ENCODE measurements at places on chromosomes 13 and 19.

- no peak for DNase-seq
Observed at GRCh38 chr19:56211718-56212117, 9.6 kb downstream of the ZSCAN5C start.

- DNase-seq = no peak
Observed at GRCh38 chr13:58992478-58993042, 1171.2 kb downstream of the DIAPH3 start.

- DNase-seq = no peak
Observed at GRCh38 chr13:45296259-45296658, 44.7 kb downstream of the TPT1 start.

DNA sequence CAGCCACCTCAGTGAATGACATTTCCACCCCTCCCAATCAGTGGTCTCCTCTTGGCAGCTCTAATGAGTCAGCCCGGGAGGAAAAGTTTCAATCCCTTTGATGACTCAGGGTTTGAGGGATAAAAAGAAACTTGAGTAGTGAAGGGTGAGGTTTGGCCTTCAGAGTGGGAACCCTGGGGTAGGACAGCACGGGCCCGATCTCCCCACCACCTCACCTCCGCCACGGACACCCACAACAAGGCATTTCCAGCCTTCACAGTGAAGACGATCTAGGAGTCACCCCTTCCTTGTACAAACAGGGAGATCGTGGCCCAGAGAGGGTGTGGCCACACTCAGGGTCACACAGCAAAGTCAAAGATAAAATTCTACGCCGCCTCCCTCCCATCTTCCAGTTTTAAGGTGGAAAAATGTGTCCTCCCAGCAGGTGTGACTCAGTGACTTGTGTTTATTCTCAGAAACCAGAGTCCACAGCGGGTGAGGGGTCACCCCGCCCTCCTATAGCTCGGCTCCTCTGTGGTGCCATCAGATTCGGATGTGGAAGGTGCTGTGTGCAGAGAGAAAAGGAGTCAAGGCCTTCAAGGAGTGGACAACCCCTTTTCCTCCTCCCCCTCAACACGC, 12.3 kb downstream of the CIB3 start:
- DNase-seq = peak; percentile 73

DNA sequence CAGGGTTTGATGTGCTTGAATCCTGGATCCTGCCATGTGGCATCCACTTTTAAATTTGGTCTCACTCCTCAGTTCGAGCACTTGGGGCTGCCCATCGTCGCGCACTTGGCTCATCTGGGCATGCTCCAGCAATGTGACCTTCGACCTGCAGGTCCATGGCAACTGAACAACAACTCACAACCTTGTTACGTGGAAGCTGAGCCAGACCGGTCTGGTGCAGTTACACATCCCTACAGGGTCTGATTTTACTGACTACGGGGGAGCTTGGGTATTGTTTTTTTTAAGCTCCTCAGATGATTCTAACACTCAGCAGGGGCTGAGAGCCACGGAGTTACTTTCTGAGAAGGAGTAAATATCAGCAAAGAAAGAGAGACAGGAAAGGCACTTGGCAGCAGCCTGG, 769.6 kb downstream of the UQCRFS1 start:
- DNase-seq = no peak

- no peak for DNase-seq
Observed at GRCh38 chr19:50548191-50549058, 19.8 kb downstream of the LRRC4B start.

- DNase-seq = no peak
Observed at GRCh38 chr13:50762969-50763567, 80.4 kb downstream of the DLEU7 start.

DNA sequence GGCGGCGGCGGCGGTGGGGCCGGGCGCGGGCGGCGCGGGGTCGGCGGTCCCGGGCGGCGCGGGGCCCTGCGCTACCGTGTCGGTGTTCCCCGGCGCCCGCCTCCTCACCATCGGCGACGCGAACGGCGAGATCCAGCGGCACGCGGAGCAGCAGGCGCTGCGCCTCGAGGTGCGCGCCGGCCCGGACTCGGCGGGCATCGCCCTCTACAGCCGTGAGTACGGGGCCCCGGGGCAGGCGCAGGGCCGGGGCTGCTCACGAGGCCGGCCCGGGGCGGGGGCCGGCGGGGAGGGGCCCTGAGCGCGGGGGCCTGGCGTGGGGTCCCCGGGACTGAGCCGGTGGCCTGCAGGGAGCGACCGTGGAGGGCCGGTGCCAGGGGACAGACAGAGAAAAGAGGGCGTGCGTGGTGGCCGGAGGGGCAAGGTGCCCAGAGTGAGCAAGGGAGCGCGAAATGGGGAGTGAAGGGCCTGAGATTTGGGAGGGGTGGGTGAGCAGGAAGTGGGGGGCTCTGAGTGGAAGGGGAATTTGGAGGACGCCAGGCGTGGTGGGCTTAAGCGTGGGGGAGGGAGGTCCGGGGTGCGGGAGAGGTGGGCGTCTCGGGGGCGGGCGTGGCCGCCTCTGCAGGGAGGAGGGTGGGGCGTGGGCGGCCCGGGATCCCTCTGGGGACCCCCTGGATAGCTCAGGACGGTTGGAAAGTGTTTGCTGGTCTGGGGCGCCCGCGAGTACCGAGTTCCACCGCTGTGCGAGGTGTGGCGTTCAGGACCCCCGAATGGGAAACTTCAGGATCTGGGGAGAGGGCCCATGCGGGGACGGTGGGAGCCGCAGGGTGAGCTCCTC, 575 bp downstream of the CARM1 start:
- DNase-seq = peak; percentile 54

DNA sequence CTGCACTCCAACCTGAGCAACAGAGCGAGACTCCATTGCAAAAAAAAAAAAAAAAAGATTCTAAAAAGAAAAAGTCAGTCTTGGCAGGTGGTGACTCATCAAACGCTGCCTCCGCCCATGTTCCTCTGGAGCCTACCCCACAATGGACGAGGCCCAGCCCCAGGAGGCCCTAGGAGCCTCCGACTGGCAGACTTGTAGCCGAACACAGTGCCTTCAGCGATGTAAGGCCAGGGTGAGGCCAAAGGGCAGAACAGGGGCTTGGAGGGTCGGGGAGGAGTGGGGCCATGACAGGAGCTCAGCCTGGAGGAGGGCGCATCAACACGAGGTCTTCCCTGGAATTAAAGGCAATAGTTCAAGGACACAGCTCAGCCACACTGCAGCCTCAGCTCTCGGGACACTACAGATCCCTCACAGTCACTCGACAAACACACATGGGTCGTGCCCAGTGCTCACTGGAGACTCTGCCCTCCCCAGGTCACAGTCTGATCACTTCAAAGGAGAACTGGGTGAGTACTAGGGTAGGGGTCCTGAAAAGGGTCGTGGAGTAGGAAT, 5.1 kb downstream of the USE1 start:
- DNase-seq = peak; percentile 75

DNA sequence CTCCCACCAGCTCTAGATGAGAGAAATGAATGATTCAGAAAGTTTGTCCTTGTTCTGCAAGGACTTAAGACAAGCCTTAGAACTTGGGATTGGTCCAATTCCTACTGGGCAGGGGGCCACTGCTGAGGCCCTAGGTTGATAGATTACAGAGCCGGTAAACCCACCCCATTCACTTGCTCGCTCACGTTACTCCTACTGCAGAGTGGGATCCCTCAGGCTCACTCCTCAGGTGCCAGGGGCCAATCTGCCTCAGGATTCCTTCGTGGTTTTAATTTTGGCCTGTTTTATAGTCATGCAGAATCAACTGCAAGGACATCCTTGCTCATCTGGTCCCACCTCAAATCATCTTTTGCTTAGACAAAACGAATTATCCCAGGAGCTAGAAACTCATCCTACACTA, 59.0 kb downstream of the SERP2 start:
- no peak for DNase-seq

Measured in hepatic stellate cell (primary cell).